ENCODE measurements at places on chromosomes 11 and 22. TPM values are rescaled to one million over a fixed set of nuclear protein-coding genes. Genes with fewer than 3 reads are reported as not detected.

DNA sequence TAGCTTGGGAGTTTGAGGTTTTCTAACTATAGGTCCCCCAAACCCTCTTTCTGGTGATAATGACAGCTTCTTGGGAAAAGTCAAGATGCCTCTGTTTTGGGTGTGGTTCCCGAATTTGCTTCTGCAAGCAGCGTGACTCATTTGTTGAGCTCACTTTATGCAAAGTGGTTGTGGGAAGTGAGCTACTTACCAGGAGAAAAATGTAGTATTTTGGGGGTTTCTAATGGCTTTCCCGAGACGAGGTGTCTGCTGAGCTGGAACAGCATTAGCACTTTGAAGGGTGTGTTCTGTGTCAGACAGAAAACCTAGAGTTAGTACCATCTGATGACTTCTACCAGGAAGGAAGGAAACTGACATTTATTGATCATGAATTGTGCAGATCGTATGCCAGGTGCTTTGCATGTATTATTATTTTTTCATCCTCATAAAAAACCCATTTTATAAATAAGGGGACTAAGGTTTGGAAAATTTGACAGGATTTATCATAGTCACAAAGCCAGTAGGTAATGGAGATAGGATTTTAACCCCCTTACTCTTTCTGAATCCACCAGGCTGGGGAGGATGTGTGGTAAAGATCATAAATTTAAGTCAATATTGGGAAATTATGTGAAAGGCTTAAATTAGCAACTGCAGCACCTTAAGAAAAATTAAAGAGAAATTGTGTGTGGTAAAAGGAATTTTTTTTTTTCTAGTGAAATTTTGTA is 108.8 kb upstream of the CD44 start:
- DNase-seq = no peak

The EPS8L2 gene
- 0.61 TPM for total RNA-seq

GRCh38 chr11:35151241-35151640 is 12.3 kb downstream of the CD44 start:
- DNase-seq = no peak

The NARS2 gene
- total RNA-seq = 80.8 TPM
